Glutamatergic neuron (in vitro differentiated cells): ENCODE measurements at places on chromosomes 6 and 20. TPM values are rescaled to one million over a fixed set of nuclear protein-coding genes. Genes with fewer than 3 reads are reported as not detected.

Gene PACRG
- total RNA-seq = not detected

DNA sequence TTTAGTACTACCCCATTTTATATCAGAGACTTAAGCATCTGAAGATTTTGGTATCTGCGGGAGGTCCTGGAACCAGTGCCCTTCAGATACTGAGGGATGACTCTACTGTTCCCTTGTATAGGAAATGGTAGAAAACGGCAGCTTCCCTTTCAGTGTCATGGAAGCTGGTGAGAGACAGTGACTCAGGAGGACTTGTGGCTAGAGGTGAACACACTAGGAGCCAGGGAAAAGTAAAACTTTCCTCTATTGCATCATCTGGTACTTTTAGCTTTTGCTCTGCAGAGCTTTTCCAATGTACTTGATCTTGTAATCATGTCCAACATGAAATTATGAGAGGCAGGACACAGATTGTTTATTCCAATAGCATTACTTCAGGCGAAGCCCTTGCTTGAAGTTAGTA is 45.0 kb downstream of the RNF144B start:
- H3K27ac ChIP-seq = no peak overlapping the region
- no peak for DNase-seq
- no peaks in the 10 kb centered on the region for H3K27me3 ChIP-seq
- no peaks in the 10 kb centered on the region for H3K36me3 ChIP-seq
- H3K4me1 ChIP-seq = no peaks in the 10 kb centered on the region
- no peak overlapping the region for H3K4me3 ChIP-seq

GRCh38 chr6:73800997-73801396 is 105.0 kb downstream of the CD109 start:
- no peaks in the 10 kb centered on the region for H3K4me1 ChIP-seq
- H3K36me3 ChIP-seq = no peaks in the 10 kb centered on the region
- H3K4me3 ChIP-seq = no peak overlapping the region
- H3K27ac ChIP-seq = no peak overlapping the region
- no peak for DNase-seq
- H3K27me3 ChIP-seq = no peaks in the 10 kb centered on the region

DNA sequence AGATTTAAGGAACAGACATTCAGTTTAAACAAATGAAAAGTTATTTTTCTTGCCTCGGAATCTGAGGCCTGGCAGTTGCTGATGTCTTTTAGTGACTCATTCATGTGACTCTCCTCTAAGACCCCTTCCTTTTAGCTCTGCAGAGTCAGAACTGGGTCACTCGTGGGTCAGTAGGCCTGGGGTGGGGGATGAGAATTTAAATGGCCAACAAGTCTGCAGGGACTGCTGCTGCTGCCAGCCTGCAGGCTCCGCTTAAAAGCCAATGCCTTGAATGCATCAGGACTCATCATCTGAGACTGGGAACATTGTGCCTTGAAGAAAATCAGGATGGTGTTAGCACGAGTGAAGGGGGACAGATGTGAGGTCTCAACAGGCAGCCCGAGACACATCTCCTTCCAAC is 404.3 kb downstream of the CDH26 start:
- no peak overlapping the region for H3K4me3 ChIP-seq
- H3K4me1 ChIP-seq = peaks cover 8% of the 10 kb centered on the region
- no peaks in the 10 kb centered on the region for H3K27me3 ChIP-seq
- no peaks in the 10 kb centered on the region for H3K36me3 ChIP-seq

- H3K27me3 ChIP-seq = peaks cover 2% of the 10 kb centered on the region
- H3K27ac ChIP-seq = no peak overlapping the region
- DNase-seq = no peak
- H3K36me3 ChIP-seq = no peaks in the 10 kb centered on the region
- no peak overlapping the region for H3K4me3 ChIP-seq
Measured at GRCh38 chr6:75428204-75428603, 65.4 kb downstream of the FILIP1 start.
